ENCODE measurements at places on chromosomes 3 and 15.
A peak's percentile ranks its signal among the peaks of the same experiment; 100 is the strongest.

DNA sequence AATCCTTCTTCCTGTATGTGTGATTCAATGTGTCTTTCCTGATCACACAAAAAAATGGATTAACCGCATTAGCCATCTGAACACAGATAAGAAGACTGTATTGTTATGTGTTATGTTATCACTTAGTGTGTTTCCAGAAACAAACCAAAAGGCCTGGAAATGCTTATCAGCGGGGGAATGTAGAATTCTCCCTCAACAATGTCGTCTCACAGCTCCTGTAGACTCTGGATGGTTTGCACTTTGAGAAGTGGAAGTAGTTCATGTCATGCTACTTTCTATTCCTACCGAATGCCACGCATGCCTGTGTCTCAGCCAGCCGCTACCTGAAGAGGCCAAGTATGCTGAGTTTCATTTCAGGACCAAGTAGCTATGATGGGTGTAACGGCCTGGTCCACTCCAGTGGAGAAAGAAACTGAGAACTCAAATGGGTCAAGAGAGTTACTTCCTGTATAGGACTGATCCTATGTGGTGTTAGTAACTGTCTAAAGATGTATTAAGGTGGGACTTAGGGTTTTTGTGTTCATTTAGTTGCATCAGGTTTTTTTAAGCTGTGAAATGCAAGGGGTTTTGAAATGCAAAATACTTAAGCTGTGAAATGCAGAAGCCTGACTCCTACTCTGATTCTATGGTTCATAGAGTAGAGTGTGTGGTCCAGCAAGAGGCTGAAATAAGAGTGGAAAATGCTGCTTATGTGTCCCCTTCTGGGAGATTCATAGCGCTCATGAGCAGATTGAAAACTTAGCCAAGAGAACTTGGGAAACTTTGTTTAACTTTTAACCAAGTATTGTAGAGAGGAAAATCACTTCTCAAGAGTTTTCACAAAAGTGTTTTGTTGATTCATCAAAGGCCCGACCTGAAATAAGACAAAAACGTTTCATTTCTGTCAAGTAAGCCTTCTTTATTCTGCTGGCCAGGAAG lies 118.5 kb upstream of the LMOD3 start:
- H3K27ac ChIP-seq: no peak overlapping the region
- H3K4me3 ChIP-seq: no peak overlapping the region

- no peaks in the 10 kb centered on the region for H3K27me3 ChIP-seq
- no peak overlapping the region for H3K4me3 ChIP-seq
- DNase-seq: peak; percentile 49
- no peak overlapping the region for H3K27ac ChIP-seq
- no peaks in the 10 kb centered on the region for H3K4me1 ChIP-seq
- H3K36me3 ChIP-seq: no peaks in the 10 kb centered on the region
Measured at GRCh38 chr3:51637941-51638471, 33.0 kb upstream of the TEX264 start.

DNA sequence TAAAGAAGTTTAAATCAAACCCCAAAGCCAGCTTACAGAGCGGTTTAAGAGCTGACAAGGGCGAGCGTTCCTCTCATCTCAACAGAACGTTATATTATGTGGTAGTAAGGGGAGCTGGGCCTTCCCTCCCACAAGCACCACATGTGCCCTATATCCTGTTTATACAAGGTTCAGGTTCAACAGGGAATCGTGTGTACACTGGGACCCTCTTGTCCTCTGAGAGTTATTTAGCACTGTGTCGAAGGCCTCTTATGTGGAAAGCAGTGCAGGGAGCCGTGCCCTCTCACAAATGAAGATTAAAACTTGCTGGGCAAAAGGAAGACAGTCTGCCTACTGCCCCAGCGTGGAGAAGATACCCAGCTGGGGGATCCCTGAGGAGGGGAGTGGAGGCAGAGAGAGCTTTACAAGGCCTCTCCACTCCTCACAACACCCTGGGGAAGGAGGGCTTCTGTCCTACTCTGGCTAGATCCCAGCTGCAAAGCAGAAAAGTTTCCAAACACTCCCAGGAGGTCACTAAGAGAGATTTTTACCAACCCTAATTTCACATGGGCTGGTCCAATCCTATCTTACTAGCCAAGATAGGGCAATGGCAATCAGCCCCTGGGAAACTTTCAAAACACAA lies 2.9 kb downstream of the TLE3 start:
- peaks cover 45% of the 10 kb centered on the region for H3K36me3 ChIP-seq
- peak overlapping the region; percentile 97 for H3K27ac ChIP-seq
- DNase-seq: peak; percentile 32
- no peaks in the 10 kb centered on the region for H3K27me3 ChIP-seq

DNA sequence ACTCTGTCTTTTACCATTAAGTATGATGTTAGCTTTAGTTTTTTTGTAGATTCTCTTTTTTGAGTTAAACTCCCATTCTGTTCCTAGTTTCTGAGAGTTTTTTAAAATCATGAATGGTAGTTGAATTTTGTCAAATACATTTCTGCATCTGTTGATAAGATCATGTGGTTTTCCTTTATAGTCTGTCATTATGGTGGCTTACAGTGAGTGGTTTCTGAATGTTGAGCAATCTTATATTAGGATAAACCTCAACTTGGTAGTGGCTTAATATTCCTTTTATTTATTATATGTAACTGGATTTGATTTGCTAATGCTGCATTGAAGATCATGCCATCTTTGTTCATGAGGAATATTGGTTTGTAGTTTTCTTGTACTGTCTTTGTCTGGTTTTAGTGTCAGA lies 34.8 kb downstream of the NEO1 start:
- H3K27ac ChIP-seq: no peak overlapping the region
- H3K36me3 ChIP-seq: no peaks in the 10 kb centered on the region
- H3K4me3 ChIP-seq: no peak overlapping the region
- no peak for DNase-seq
- H3K4me1 ChIP-seq: no peaks in the 10 kb centered on the region

GRCh38 chr3:35184775-35185174 lies 454.6 kb upstream of the ARPP21 start:
- H3K4me1 ChIP-seq: no peaks in the 10 kb centered on the region
- H3K36me3 ChIP-seq: no peaks in the 10 kb centered on the region
- DNase-seq: no peak
- no peak overlapping the region for H3K27ac ChIP-seq

DNA sequence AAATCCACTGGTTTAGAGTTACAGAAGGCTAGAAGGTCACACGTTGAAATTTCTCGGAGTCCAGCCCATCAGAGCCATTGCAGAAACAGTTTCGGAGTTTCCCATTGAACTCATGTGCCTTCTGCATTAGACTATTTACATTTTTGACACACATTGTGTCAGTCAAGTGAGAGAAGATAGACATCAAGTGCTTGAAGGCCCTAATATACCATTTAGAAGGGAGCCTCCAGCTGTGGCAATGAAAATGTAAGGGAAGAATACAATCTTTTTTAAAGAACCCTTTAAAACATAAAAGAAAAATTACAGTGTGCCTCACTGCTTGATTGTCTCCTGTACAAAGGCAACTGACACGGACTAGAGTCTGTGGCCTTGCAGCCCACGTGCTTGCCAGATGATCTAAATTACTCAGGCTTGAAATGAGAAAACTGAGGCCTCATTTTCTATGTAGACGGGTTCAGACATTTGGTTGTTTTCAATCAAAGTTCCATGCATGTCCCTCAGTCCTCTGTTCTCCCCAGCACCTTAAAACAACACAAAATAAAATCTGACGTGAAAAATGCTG lies 650.5 kb downstream of the ROBO2 start:
- no peaks in the 10 kb centered on the region for H3K27me3 ChIP-seq
- H3K36me3 ChIP-seq: no peaks in the 10 kb centered on the region
- H3K4me3 ChIP-seq: no peak overlapping the region
- no peak for DNase-seq

DNA sequence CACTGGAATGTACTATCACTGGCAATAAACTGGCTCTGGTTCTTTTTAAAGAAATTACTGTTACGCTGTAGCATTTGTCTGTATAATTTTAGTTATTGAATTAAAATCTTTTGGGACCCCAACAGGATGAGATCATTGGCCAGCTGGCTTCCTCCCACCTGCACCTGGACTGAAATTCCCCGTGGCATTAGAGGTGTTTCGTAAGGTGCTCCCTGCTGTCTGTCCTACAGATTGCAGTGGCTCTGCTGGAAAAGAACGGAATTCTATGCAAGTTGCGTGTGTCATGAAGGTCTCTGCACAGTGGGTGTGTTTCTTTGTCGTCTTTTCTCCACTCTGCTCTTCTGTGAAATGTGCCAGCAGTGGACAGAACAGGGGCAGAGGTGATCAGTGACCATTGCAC lies 383.4 kb downstream of the PTPRG start:
- no peaks in the 10 kb centered on the region for H3K36me3 ChIP-seq
- DNase-seq: no peak
- H3K4me3 ChIP-seq: no peak overlapping the region
- no peak overlapping the region for H3K27ac ChIP-seq
- H3K27me3 ChIP-seq: no peaks in the 10 kb centered on the region

DNA sequence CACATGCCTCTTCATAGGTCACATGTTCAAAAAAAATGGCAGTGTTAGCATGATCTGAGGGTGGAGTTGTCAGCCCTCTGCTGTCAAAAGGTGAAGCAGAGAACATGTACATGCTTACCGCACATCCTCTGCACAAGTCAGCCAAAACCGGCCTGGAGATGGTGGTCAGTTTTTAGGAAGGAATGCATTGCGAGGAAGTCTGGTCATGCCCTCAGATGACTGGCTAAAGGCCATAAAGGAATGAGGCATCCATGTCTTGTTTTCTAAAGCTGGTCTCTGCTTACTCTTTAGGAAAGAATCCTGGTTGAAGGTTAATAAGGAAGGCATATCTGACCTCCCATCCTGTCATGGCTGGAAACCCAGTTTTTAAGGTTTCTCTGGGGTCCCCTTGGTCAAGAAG lies 292.0 kb upstream of the CCDC54 start:
- H3K36me3 ChIP-seq: no peaks in the 10 kb centered on the region
- peaks cover 7% of the 10 kb centered on the region for H3K4me1 ChIP-seq
- no peak for DNase-seq
- no peak overlapping the region for H3K27ac ChIP-seq
- no peak overlapping the region for H3K4me3 ChIP-seq
- H3K27me3 ChIP-seq: no peaks in the 10 kb centered on the region

DNA sequence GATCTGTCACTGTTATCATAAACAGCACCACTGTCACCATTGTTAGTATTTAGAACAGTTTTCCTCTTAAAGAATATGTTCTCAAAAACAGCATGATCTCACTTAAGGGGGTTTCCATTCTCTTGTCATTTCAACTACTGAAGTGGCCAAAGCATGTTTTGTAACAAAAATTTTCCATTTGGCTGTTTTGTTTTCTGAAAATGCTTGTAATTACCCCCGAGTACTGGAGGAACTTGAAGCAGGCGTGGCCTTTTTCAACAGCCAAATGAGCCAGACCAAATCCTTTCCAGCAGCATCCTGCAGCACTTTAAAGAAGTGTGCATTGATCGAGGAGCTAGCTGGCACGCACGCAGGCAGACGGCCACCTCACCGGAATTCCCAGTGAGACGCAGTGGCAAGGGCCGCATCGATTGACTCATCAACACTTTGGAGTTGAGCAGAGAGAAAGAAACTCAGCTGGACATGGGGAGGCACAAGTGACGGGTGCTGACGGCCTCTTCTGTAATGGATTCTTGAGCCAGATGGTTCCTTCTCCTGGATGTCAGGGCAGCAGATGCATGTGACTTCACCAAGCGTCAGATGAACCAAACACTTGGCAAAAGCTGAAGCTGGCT lies 234.3 kb upstream of the IGF1R start:
- H3K27me3 ChIP-seq: no peaks in the 10 kb centered on the region
- no peak overlapping the region for H3K27ac ChIP-seq
- no peak overlapping the region for H3K4me3 ChIP-seq
- H3K36me3 ChIP-seq: no peaks in the 10 kb centered on the region

DNA sequence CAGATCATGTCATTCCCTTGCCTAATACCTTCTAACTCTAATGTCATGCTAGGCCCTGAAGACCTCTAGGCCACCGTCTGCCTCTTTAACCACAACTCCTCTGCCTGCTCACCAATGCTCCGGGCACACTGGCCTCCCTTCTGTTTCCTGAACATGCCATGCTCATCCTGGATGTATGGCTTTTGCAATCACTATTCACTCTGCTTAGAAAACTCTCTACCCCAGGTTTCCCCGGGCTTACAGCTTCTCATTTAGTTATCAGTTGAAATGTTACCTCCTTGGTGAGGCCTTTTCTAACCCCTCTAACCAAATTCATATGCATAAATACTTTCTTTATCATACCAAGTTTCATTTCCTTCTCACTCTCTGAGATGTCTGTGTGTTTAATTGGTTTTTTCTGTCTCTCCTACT lies 727.8 kb upstream of the CFAP20DC start:
- DNase-seq: no peak
- no peak overlapping the region for H3K27ac ChIP-seq
- no peaks in the 10 kb centered on the region for H3K4me1 ChIP-seq
- H3K4me3 ChIP-seq: no peak overlapping the region
- no peaks in the 10 kb centered on the region for H3K36me3 ChIP-seq
- no peaks in the 10 kb centered on the region for H3K27me3 ChIP-seq

- no peak overlapping the region for H3K4me3 ChIP-seq
- DNase-seq: no peak
- H3K36me3 ChIP-seq: no peaks in the 10 kb centered on the region
- H3K27me3 ChIP-seq: no peaks in the 10 kb centered on the region
Measured at GRCh38 chr15:23616536-23616935, 31.1 kb downstream of the MAGEL2 start.

GRCh38 chr15:59689626-59690236 lies 611 bp upstream of the BNIP2 start:
- H3K4me3 ChIP-seq: peak overlapping the region; percentile 92
- H3K4me1 ChIP-seq: peaks cover 17% of the 10 kb centered on the region
- no peaks in the 10 kb centered on the region for H3K27me3 ChIP-seq
- peaks cover 1% of the 10 kb centered on the region for H3K36me3 ChIP-seq

GRCh38 chr15:23567921-23568320 lies 2.4 kb downstream of the MKRN3 start:
- no peak for DNase-seq
- no peak overlapping the region for H3K27ac ChIP-seq
- H3K36me3 ChIP-seq: no peaks in the 10 kb centered on the region
- no peaks in the 10 kb centered on the region for H3K4me1 ChIP-seq
- H3K27me3 ChIP-seq: no peaks in the 10 kb centered on the region

DNA sequence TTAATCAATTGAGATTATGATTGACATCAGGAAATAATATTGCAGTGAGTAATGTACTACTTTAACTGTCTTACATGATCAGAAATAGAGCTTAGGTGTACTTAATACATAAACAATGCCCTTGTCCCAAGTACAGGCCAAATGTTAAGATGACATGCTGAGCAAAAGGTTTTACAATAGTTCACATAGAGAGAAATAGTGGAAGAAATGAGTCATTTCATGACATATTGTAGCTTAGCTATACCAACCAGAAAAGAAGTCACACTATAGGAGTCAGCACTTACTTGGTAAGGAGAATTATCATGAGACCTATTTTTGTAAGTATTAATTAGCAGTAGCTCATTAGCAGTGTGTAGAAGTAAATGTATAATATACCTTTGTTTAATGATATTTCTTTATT lies 96.4 kb upstream of the NANOGP8 start:
- H3K4me1 ChIP-seq: peaks cover 18% of the 10 kb centered on the region
- H3K36me3 ChIP-seq: no peaks in the 10 kb centered on the region
- no peaks in the 10 kb centered on the region for H3K27me3 ChIP-seq
- no peak for DNase-seq
- no peak overlapping the region for H3K27ac ChIP-seq

- no peak overlapping the region for H3K27ac ChIP-seq
- no peak for DNase-seq
- H3K36me3 ChIP-seq: no peaks in the 10 kb centered on the region
- H3K4me3 ChIP-seq: no peak overlapping the region
- no peaks in the 10 kb centered on the region for H3K4me1 ChIP-seq
Measured at GRCh38 chr3:77623500-77623899, 583.6 kb downstream of the ROBO2 start.

GRCh38 chr15:58406811-58407210 lies 25.0 kb upstream of the LIPC start:
- H3K27me3 ChIP-seq: no peaks in the 10 kb centered on the region
- H3K36me3 ChIP-seq: no peaks in the 10 kb centered on the region
- H3K27ac ChIP-seq: no peak overlapping the region
- DNase-seq: no peak
- H3K4me1 ChIP-seq: no peaks in the 10 kb centered on the region

Data from A673 (cell line).